Amygdala (tissue), 56 donors: ENCODE measurements at places on chromosomes 2 and 18.

GRCh38 chr18:30491815-30492551, 550.6 kb downstream of the DSC3 start:
- DNase-seq: no peak

DNA sequence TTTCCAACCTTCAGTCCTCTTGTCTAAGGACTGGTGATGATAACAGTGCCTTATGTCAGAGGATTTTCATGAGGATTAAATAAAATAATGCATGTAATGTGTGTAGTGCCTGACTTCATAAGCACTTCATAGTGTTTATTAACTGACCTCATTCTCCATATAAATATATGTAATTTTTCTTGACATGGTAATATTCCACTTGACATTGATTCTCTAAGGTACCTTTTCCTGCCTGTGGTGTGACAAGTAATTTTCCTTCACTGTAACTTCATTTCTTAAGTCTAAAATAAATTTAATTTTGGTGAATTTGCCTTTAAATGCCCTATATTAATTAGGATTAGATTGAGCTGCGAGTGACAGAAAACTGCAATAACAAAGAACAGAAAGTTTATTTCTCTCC, 27.3 kb downstream of the SLC20A1 start:
- no peak for DNase-seq

DNA sequence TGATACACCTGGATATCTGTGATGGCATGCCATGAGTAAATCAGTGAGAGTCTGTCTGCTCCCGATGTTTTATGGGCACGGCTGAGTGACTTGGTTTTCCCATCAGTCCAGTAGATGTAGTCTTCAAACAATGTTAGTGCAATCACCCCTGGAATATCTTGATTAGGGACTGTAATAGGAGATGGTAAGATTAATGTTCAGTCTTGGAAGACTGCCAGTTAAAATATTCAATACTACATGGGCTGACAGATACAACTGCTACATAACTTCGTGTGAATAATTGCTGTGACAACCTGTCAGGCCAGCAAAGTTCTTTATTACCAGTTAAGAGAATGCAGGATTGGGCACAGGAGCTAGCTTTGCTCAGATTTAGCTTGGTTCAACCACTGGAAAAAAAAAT, 1673.3 kb downstream of the LRP1B start:
- DNase-seq: no peak

GRCh38 chr18:9017167-9017904, 85.2 kb upstream of the NDUFV2 start:
- peak; percentile 44 for DNase-seq

DNA sequence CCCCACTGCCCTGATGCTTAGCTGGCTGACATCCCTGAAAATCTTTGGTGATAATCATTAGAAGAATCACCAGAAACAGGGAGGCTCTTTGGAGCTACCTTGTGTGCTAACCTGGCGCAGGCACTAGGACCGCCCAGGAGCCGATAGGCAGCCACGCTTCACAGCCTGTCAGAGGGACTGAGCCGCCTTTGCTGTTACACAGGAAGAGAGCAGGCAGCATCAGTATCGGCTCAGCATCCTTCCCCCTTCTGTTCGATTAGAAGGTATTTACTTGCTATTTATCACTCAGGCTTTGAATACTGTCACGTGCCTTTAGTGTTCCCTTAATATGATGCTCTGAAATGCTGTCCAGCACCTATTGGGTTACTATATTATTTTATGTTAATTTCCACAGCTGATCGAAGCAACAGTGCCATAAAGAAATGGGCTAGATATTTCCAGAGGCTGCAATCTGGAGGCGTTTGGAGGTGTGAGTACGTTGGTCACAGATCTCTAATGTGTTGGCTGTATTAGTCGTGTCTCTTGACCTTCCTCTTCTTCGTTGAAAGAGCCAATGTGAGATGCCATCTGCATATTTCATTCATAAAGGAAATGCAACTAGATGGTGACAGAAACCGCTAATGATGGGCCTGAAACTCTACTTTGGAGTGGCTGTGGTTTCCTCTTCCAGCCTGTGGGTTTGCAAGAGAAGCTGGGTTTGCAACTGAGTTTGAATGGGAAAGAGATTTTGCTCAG, 110.4 kb upstream of the RAB27B start:
- DNase-seq: peak; percentile 15

- DNase-seq: no peak
Measured at GRCh38 chr18:57995331-57995730, 48.7 kb upstream of the NEDD4L start.

DNA sequence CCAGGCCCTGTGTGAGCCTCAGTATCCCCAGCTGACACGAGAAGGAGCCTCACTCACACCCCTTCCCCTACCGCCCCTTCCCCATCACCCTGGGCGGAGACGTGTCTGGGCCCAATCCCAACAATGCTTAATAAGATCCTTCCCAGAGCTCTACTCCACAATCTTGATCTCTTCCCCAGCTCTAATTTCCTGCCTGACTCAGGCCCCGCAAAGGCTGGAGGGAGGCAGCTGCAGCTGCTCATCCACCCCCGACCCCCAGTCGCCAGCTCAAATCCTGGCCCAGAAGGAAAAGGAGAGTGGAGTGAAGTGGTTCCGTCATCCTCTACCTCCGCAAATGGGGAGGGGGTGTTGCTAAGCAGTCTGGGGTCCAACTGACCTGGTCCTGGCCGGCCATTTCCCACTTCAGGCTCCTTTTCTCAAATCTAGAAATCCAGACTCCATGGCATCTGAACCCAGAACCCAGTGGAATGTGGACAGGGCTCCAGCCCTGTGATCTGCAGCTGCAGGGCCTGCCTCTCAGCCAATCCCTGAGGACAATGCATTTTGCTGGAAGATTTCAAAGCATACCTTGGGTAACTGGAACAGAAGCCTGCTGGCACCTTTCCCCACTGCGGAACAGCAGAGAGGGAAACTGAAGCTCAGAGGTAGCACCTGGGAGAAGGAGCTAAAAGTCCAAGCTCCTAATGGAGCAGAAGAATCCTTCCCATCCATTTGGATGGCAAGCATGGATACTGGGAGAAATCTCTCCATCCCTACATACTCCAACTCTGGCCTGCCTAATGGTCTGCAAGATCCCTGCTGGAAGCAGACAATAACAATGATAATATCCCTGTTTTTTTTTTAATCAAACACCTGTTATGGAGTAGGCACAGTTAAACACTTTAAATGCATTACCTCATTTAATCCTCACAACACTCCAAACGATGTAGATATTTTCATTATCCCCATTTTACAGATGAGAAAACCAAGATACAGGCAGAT, 5.6 kb upstream of the TNS1 start:
- no peak for DNase-seq

DNA sequence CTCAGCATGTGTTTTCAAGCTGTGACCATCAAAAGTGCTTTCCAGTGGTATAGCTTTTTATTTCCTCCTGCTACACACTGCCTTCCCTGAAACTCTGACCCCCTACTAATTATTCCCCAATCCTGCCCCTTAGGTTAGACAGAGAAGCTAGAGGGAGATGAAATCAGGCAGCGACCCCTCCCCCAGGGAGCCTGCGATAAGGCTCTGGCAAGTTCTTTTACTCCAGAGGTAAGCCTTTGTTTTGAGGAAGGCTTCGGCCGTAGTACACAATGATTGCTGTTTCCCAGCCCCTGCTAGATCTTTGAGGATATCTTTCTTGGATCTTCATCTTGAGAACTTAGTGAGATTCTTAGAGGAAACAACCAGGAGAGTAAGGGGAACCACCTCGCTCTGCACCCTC, 33.5 kb upstream of the NOL4 start:
- DNase-seq: no peak

- no peak for DNase-seq
Measured at GRCh38 chr18:23171581-23172156, 36.4 kb downstream of the CABLES1 start.

DNA sequence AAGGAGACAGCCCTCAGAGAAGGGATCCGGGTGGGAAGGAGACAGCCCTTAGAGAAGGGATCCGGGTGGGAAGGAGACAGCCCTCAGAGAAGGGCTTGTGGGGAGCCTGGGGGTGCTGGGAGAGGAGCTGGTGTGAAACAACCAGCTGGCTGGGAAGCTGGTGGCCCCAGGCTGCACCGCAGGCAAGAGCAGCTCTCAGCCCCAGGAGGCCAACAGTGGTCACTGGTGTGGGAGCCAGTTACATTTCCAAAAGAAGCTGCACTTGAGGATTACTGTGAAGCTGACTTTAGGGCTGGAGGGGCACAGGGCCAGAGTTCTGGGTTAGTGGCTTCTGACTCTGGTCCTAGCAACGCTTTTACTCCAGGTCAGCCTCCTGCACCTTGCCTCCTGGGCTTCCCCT, 3.3 kb downstream of the HES6 start:
- no peak for DNase-seq

- no peak for DNase-seq
Measured at GRCh38 chr2:218975060-218975777, 9.8 kb downstream of the FEV start.

- DNase-seq: no peak
Measured at GRCh38 chr2:71604726-71605120, 151.4 kb downstream of the DYSF start.

- DNase-seq: no peak
Measured at GRCh38 chr2:238974501-238975166, 126.7 kb downstream of the TWIST2 start.

GRCh38 chr2:137838255-137839092, 125.8 kb upstream of the HNMT start:
- no peak for DNase-seq
